Natural killer cell treated with Interleukin-12 subunit alpha and Interleukin-12 subunit beta and Interleukin-15 and Interleukin-18, amount 100 ng/mL, for 72 hours (primary cell): ENCODE measurements at places on chromosomes 6 and 20.
A peak's percentile ranks its signal among the peaks of the same experiment; 100 is the strongest.

GRCh38 chr20:13220904-13221297 is at the start of gene ISM1:
TSS of gene ISM1 (plus strand) at chr20:13221274. CDS start at chr20:13221777, 503 bp downstream.
- DNase-seq, result peak; percentile 62

DNA sequence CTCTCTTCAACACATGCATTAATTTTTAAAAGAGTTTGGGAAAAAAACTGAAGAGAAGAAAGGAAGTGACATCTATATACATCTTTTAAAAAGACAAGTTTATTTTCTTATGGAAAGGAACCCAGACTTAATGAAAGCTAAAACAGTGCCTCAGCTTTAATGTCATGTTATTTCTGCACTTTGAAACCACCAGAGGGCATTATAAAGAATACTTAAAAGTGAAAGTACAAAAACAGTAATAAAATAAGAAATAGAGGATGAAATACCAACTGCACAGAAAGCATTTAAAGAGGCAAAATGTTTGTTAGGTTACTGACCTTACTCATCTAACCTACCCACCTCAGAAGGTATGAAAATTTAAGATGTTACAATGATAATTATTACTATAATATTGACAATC is 98.8 kb downstream of the HUS1B start:
- DNase-seq, result no peak

- no peak for DNase-seq
These were observed 48.0 kb upstream of the NOP56 start for GRCh38 chr20:2604506-2604835.

- DNase-seq, result no peak
These were observed 241.8 kb upstream of the MMS22L start for GRCh38 chr6:97524811-97525210.

- DNase-seq, result no peak
These were observed 39.0 kb downstream of the FARS2 start for GRCh38 chr6:5300206-5300764.

- no peak for DNase-seq
These were observed 176.7 kb upstream of the BTBD3 start for GRCh38 chr20:11740975-11741374.

- DNase-seq, result no peak
These were observed 96.2 kb downstream of the TENT5A start for GRCh38 chr6:81656231-81656630.

- no peak for DNase-seq
These were observed 10.5 kb downstream of the KCNK15 start for GRCh38 chr20:44756011-44756688.

DNA sequence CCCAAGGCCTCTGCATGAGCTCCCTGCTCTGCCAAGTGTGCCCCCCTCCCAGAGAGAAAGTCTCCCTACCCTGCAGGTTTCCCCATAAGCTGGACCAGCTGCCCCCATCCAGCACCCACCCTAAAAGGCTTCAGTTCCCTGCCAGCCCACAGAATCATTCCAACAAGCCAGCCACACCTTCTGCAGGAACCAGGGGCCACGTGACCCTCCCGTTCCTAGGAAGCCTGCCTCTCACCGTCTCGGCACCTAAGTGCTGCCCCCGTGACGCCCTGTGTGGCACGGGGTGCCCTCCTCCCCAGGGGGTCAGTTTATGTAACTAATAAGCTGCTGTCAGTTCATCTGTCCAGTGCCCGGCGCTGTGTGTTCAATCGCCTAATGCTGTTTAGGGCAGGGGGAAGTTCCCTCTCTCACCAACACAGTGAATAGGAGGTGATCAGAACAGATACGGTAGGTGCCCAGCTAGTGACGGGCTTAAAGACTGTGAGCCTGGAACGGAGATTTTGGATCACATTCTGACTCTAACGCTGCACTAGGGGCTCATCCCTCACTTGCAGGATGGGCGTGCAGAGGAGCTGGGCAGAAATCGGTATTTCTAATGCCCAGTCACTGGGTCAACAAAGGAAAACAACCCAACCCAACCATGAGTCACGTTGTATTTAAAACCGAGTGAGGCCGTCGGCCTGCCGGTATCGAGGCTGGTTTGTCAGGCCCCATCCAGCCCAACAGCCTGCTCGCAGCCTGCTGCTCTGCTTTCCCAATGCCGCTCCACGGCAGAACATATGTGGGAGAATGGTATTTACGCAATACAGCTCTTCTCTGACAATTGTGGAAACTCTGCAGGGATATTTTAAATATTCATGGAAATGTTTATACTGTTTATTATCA is 56.0 kb downstream of the RAMACL start:
- no peak for DNase-seq

DNA sequence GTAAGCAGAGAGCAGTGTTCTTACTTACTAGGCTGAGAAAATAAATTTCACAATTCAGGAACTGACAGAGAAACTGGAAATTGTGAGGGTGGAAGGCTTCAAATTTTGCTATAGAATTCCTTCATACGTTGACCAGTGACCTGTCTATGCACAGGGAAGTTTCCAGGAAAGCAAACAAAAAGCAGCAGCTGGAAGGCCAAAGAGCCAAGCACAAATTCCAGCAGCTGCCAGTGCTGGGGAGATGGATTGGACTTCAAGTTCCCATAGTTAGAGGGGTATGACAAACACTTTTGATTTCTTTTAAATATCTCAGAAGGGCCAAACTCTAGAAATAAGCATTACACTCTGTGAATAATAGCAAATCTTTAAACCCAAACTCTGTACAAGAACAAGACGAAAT is 299.1 kb upstream of the KCNQ5 start:
- DNase-seq, result no peak

DNA sequence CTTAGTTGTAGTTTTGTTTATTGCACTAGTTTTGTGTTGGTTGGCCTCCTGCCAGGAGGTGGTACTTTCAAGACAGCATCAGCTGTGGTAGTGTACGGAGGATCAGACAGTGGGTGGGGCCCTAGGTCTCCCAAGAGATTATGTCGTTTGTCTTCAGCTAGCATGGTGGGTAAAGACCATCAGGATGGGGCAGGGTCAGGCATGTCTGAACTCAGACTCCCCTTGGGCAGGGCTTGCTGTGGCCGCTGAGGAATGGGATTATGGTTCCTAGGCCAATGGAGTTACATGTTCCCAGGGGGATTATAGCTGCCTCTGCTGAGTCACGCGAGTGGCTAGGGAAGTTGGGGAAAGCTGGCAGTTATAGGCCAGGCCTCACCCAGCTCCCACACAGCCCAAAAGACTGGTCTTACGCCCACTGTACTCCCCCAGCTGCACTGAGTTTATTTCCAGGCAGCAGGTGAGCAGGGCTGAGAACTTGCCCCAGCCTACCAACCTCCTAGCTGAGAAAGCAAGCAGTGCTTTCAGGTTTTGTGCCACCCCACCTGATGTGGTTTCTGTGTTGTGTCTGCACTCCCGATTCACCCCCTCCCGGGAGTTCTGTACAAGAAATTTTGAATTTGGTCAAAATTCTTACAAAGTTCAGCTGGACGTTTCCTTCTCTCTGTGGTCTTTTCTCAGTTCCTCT is 24.7 kb downstream of the ZSCAN31 start:
- no peak for DNase-seq

DNA sequence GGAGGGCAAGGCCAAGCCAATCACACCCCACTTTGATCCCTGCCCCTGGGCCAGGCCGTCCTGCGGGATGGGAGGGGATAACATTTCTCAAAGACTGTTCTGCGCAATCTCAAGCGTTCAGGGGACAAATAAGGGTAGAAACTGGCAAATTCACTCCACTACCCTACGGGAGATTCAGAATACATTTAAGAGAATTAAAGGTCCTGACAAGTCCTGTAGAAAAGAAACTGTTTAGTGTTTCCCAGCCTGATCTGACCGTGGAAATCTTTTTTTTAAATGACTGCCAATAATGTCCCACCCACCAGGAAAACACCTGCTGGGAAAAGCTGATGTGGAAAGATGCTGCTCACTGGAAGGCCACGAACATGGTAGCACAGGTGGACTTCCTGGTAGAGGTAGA is 140.6 kb upstream of the RNF24 start:
- DNase-seq, result no peak

DNA sequence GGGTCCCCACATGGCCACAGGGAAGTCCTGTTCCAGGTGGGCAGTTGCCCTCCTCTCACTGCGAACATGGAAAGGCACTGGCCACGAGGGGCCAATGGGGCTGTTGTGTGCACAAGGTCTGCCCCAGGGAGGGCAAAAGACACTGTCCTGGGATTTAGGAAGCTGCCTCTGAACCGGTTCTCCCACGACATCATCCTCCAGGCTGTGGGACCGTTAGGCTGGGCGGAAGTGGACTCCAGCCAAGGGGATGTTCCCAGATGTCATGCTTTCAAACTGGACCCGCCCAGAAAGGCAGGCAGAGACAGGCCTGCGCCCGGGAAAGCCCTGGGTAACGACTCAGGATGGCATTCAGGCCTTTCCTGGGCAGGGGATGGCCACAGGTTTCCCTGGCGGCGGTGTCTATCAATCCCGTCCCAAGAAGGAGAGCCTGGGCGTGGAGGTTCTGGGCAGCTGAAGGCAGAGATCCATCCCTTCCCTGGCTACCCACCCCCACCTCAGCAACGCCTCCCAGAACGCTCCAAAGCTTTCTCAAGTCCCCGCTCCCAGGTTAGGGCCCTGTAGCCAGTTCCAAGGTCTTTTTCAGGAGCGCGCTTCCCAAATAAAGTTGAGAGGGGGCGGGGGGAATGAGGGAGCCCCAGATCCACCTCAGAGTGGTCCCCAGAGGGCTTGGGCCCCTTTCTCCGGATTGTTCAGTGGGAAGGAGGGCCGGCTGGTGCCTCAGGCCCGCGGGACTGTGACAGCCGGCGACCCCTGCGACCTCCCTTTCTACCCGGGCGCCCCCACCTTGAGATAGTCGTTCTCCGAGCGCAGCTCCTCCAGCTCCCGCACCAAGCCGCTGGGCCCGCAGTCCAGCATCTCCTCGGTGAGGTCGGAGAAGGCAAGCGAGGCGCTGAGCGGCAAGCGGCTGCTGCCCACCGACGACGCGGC is 13.8 kb upstream of the TLDC2 start:
- no peak for DNase-seq

DNA sequence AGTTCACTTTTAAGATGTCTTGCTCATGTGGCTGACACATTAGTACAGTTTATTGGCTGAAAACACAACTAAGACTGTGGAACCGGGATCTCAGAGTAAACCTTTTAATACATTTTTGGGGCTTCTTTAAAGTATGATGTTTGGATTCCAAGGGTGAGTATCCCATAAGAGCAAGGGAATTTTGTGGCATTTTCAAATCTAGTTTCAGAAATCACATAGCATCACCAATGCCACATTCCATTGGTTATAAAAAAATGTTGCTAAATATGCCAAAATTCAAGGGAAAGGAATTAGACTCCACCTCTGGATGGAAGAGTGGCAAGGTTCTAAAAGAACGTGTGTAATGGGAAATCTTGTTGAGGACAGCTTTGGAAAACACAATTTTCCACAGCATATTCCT is 338.6 kb downstream of the COL12A1 start:
- no peak for DNase-seq

- no peak for DNase-seq
These were observed 34.9 kb downstream of the RNF24 start for GRCh38 chr20:3980260-3981131.

GRCh38 chr20:41510224-41510623 is 108.0 kb downstream of the CHD6 start:
- no peak for DNase-seq

GRCh38 chr20:44426879-44427790 is 48.5 kb upstream of the TTPAL start:
- DNase-seq, result peak; percentile 2

GRCh38 chr6:166237617-166238016 is 70.0 kb upstream of the TBXT start:
- no peak for DNase-seq

GRCh38 chr6:44804546-44805159 is 417.1 kb downstream of the CDC5L start:
- DNase-seq, result no peak

GRCh38 chr20:32028647-32029372 is 18.6 kb downstream of the CCM2L start:
- no peak for DNase-seq

DNA sequence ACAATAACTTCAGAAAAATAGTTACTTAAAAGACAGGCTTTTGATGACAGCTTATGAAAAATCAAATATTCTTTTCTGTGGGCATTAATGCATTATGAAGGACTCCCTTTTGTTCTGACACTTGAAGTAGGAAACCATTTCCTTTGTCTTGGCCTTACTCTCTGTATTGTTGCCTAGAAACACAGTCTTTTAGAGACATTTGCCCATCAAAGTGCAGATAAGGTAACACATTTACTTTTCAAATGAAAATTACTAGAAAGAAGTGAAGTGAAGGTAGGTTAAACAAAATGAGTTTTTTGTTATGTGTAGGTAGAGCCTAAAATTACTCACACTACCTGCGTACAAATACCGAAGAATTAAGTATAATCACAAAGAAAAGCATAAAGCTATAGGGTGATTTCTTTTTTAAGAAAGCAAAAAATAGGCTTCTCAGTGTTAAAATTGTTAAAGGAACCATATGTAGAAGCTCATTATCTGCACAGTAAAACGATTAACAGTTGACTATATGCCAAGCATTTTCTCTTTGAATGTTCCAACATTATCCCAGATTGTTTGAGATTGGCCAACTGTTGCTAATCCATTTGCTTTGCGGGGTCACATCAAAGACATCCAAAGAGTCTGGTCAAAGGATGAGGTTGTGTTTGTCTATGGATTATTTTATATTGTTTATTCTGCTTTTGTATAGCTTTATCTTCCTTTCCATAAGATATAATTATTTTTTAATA is 542.0 kb upstream of the RNF217 start:
- DNase-seq, result no peak

DNA sequence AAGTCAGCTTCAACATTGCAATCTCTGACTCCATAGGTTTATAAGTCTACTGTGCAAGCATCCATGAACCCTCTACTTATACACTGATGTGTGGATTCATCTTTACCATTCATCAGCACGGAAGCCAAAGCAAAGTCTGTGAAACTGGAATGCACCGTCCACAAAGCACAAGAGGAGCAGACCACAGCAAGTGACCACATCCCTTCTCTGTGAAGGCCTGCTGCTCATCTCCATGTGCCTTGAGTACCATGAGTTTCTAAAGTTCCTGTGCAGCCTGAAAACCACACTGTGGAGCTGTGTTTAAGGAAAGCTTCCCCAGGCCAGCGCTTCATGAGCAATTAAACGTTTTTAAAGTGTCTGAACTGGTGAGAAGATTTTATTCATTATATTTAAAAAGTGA is 20.0 kb downstream of the GABRR1 start:
- no peak for DNase-seq

DNA sequence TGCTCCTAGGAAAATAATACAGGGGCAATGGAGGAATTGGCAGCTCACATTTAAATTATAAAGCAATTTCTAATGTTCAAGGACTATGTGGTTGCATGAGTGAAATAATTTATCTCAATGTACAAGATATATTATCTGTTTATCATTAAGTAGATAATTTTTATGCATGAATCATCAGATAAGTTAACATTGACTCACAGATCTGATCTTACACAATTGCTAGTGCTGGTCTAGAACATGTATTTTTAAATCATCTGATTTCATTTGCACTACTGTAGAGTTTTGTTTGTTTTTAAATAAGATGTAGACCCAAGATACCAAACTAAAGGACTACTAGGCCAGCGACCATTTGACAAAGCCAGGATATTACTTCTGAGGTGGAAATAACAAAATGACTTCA is 199.2 kb downstream of the BMP2 start:
- no peak for DNase-seq

GRCh38 chr6:73558624-73559398 is 38.0 kb upstream of the EEF1A1 start:
- DNase-seq, result no peak
